ENCODE measurements at places on chromosomes 12 and 14. TPM values are rescaled to one million over a fixed set of nuclear protein-coding genes. Genes with fewer than 3 reads are reported as not detected.

DNA sequence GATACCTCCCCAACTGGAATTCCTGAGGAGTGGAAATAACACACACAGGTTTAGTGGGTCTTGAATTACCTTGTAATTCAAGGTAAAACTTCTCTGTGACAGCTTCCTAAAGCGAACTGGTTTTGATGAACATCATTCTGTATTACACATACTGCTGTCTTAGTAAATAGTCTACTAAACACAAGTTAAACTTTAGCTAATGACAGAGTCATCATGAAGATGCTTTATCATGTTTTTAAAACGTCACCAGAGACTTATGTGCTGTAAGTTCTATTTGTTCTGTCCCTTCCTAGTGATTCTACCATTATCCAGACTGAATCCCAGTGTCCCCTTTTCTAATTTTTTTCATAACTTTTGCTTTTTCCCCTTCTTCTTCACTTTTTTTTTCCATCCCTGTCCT is 11.6 kb upstream of the GXYLT1 start:
- DNase-seq: no peak

- DNase-seq: no peak
Measured at GRCh38 chr12:46183112-46183511, 85.7 kb downstream of the SLC38A1 start.

GRCh38 chr12:126397071-126397581 is 1331.9 kb downstream of the AACS start:
- DNase-seq: no peak

- DNase-seq: no peak
Measured at GRCh38 chr14:61152851-61153364, 128.2 kb downstream of the TMEM30B start.

DNA sequence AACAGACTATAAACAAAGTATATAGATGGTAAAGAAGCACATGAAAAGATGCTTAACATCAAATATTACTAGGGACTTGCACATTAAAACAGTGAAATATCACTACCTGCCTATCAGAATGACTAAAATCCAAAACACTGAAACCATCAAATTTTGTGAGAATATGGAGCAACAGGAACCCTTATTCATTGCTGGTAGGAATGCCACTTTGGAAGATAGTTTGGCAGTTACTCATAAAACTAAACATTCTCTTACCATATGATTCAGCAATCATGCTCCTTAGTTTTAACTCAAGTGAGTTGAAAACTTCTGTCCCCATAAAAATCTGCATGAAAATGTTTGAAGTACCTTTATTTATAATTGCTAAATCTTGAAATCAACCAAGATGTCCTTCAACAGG is 297.6 kb downstream of the DAD1 start:
- DNase-seq: no peak

DNA sequence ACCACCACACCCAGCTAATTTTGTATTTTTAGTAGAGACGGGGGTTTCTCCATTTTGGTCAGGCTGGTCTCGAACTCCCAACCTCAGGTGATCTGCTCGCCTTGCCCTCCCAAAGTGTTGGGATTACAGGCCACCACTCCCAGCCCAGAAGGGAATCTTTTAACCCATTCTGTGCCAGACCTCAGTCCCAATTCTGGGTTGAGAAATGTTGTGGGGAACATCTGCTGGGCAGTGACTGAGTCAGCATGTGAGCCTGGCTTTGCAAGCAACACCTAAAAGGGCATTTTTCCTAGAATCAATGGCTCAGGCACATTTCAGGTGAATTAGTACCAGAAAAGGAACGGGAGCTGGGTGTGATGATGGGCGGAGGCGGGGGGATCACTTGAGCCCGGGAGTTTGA is 7.6 kb upstream of the SPATS2 start:
- peak; percentile 11 for DNase-seq

DNA sequence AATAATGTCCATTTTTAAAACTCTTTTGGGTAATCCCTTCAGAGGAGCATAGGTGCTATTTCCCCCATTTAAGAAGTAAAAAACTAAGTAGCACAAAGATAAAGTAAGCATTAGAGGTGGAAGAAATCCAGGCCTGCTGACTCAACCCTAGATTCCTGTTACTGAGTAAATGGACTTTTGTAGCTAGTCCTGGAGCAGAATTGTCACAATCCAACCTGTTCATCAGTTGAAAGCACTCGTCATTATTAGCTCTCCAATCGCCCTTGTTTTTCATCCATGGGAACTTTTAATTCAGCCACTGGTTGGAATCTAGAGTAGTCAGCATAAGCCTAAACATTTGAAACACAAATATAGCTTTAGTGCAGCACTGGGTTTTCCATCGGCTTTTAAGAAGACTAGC is 139.5 kb upstream of the AMIGO2 start:
- DNase-seq: no peak

DNA sequence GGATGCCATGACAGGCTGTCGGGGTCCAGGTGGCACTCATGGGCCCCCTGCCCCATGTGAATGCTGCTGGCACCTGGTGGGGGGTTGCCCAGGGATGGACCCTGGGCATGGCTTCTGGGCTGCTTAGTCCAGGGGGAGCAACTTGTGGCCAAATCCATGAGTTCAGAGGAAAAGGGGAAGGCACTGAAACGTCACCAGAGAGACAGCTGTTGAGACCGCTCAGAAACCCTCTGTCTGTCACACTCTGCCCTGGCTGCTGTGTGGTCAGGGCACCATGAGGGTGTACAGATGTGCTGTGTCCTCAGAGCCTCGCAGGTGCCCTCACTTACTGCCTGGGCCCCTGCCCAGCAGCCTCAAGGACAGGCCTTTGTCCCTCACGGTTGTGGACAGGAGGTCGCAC is 9.4 kb downstream of the CLBA1 start:
- DNase-seq: no peak

- no peak for DNase-seq
Measured at GRCh38 chr12:119546340-119546739, 47.2 kb upstream of the TMEM233 start.

- DNase-seq: no peak
Measured at GRCh38 chr12:77940011-77940423, 109.3 kb downstream of the NAV3 start.

- DNase-seq: no peak
Measured at GRCh38 chr12:1044199-1044598, 53.2 kb downstream of the ERC1 start.

DNA sequence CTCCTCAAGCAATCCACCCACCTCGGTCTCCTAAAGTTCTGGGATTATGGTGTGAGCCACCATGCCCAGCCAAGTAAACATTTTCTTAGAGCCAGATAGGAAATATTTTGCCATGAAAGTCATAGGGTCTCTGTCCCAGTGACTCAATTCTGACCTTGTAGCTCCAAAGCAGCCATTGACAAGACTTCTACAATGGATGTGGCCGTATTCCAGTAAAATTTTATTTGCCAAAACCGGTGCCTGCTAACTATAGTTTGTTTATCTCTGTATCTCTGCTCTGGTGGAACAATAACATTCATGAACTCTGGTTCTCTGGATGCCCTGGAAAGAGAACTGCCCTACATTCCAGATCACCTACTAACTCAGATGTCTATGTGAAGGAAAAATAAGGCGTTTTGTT is 54.6 kb upstream of the USP44 start:
- no peak for DNase-seq

- no peak for DNase-seq
Measured at GRCh38 chr12:64650762-64651161, 40.5 kb downstream of the RASSF3 start.

GRCh38 chr12:68374307-68374982 is 42.3 kb upstream of the MDM1 start:
- DNase-seq: no peak

- no peak for DNase-seq
Measured at GRCh38 chr14:83356080-83356479, 1822.4 kb upstream of the SEL1L start.

The SSTR1 gene
- total RNA-seq: 0.74 TPM

The DNAAF2 gene
- total RNA-seq: 6.1 TPM

The KRT85 gene
- not detected for total RNA-seq

The DAO gene
- total RNA-seq: 0.28 TPM

The TAMALIN gene
- 38.0 TPM for total RNA-seq

The MNAT1 gene
- total RNA-seq: 25.3 TPM

The LGR5 gene
- total RNA-seq: 0.38 TPM

The PLD4 gene
- not detected for total RNA-seq

The CLEC2A gene
- not detected for total RNA-seq

The TAS2R46 gene
- total RNA-seq: 2.2 TPM
